Endothelial cell of umbilical vein (primary cell): ENCODE measurements at places on chromosomes 5 and 9. TPM values are rescaled to one million over a fixed set of nuclear protein-coding genes. Genes with fewer than 3 reads are reported as not detected.

GRCh38 chr5:31638345-31638744 lies 586 bp upstream of the PDZD2 start:
- no peak for DNase-seq

GRCh38 chr5:60101573-60101972 lies 208.0 kb upstream of the PDE4D start:
- no peak for DNase-seq

GRCh38 chr5:97044052-97044451 lies 98.4 kb downstream of the LIX1 start:
- DNase-seq, result peak; percentile 66

DNA sequence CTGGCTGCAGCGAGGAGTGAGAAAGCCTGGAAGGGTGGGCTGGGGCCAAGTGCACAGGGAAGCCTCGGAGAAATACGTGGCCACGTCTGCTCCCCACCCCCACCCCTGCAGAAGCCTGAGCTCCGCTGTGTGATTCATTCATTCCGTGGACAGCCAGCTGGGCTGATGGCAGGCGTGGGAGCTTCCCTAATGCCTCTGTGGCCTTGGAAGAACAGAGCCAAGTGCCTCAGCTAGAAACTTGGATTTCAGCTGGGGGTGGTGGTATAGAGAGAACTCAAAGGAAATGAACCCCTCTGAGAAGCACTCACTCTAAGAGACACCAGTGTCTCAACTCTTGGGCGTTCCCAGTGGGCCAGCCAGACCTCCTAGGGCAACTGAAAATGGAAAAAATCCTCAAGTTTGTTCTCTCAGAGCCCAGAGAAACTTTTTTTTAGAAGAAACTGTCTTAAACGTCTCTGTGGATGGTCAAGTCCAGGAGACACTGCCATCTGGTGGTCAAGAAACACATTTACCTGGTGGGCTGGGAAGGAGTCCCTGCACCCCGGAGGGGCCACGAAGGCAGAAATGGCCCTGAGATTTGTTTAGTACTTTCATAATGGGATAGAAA lies 18.0 kb downstream of the ATOX1 start:
- peak; percentile 79 for DNase-seq

GRCh38 chr5:176180339-176180738 lies 57.9 kb upstream of the SIMC1 start:
- no peak for DNase-seq

GRCh38 chr9:80498001-80498555 lies 926.3 kb downstream of the TLE4 start:
- DNase-seq, result no peak

- no peak for DNase-seq
These were observed 180.4 kb downstream of the GAS1 start for GRCh38 chr9:86766912-86767311.

DNA sequence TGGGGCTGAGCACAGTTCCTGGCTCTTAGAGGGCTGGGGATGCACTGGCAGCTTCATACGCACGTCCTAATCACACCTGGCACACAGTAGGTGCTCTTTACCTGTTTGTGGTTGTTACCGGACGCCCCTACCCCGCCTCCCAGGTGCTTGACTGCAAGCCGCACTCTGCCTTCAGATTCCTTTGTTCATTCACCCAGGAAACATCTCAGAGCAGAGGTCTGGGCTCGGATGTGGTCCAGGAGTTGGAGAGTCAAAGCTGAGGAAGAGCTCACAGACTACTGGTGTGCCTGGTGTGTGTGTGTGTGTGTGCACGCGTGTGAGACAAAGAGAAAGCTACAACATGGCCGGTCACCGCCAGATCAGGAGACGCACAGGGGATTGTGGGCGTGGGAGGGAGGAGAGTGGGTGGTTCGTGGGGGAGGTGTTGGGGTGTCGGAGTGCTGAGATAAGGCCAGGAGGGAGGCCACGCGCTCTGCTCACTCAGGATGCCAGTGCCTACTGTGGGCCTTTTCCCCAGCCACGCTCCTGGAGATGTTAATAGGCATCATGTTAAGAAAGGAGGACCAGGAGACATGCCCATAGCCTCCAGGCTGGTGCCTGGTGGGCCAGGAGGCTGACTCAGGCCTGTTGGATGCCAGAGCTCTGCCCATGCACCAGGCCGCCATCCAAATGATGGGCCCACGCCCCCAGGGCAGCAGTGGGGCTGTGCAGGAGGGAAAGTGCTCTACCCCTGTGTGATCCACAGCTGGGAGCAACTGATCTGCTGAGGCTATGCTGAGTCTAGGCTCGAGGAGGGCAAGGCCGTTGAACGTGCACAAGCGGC lies 39.9 kb downstream of the CRB2 start:
- no peak for DNase-seq

DNA sequence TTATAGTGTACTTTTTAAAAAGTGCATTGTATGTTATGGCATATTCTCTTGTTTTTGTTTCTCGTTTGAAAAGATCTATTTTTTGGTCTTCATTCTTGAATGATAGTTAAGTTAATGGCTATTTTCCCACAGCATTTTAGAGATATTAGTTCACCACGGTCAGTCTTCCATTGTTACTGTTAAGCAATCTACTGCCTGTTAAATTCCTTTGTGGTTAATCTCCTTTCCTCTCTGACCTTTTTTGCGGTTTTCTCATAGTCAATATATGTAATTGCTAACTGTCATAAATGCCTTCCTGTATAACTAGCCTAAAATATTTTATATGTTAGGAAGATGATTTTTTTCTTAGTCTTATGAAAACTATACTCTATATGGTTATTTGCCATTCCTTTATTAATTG lies 250.8 kb upstream of the FBXL7 start:
- peak; percentile 50 for DNase-seq

DNA sequence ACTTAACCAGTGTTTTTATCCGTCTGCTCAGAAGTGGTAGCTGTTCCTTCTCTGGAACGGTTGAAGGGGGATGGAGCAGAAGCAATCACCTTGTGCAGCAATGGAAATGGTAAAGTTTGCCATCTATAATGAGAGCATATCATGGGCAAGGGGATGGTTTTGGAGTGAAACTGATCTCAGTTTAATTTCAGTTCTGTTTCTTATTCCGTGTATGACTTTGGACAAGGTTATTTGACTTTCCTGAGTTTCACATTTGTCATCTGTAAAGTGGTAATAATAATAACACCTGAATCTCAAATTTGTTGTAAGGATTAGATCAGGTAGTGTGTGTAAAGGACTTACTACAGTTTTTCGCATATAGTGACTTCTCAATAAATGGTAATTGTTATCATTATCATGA lies 106.1 kb downstream of the PCSK1 start:
- no peak for DNase-seq

GRCh38 chr9:77851882-77852595 lies 179.6 kb downstream of the GNAQ start:
- DNase-seq, result peak; percentile 66

DNA sequence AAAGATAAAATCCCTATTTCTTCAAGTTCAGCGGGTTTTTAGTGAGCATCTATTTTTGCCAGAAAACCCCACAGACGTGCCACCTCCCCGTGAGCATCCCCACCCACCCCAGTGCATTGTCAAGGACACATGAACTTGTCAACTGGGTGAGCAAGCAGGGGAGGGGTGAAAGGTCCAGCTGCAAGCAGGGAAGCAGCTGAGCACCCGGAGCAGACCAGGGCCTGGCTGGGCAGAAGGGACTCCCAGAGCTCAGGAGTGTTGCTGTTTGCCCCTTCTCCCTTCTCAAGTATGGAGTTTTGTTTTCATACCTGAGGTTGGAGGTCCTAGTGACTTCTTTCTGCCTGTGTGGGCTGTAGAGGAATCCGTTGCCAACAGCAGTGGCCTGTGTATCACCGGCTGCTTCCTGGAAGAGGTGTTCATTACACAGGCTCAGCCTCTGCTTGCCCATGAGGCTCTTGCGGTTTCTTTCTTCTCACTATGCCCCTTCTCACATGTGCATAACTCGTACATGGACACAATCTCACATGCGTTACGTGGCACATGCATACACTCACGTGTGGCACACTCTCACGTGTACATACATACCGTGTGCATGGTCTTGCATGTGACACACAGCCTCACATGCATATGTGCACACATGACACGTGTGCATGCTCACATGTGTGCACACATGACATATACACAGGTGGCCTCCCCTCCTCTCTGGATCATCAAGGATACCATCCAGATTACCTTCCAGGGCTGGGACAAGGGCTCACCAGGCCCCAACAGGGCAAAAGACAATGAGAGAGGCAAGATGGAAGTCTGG lies 126.7 kb downstream of the MVB12B start:
- DNase-seq, result no peak

GRCh38 chr5:109413458-109413857 lies 3.7 kb upstream of the PJA2 start:
- DNase-seq, result no peak

- no peak for DNase-seq
These were observed 142.1 kb upstream of the NMUR2 start for GRCh38 chr5:152547202-152547601.

- no peak for DNase-seq
These were observed 43.6 kb downstream of the OSMR start for GRCh38 chr5:38889424-38889823.

GRCh38 chr5:116652903-116653302 lies 78.3 kb upstream of the SEMA6A start:
- no peak for DNase-seq

DNA sequence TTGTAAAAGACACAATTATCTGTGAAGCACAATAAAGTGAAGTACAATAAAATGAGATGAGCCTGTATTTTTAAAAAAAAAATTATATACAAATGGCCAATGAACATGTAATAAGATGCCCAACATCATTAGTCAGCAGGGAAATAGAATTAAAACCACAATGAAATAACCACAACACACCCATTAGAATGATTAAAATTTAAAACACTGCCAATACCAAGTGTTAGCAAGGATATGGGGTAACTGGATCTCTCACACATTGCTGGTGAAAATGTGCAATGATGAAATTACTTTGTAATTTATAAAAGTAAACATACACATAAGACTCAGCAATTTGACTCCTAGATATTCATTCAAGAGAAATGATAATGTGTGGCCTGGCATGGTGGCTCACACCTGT lies 62.8 kb downstream of the SHOC1 start:
- no peak for DNase-seq

DNA sequence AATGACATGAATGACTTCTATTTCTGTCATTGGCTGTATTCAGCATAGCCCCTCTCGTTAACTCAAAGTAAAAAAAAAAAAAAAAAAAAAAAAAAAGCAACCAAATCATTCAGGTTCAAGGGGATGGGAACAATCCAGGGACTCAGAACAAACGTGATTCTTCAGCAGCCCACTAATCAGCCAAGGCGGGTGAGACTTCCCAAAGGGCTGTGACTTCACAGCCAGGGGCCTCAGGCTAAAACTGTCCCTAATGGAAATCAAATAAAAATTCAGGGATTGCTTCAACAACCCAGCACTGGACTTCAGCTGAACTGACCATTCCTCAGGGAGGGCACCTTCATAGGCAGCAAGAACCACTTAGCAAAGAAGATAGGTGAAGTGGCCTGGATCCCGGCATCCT lies 86.2 kb upstream of the FAM169A start:
- DNase-seq, result no peak

- peak; percentile 11 for DNase-seq
These were observed 378.9 kb downstream of the ELAVL2 start for GRCh38 chr9:23447166-23447565.

DNA sequence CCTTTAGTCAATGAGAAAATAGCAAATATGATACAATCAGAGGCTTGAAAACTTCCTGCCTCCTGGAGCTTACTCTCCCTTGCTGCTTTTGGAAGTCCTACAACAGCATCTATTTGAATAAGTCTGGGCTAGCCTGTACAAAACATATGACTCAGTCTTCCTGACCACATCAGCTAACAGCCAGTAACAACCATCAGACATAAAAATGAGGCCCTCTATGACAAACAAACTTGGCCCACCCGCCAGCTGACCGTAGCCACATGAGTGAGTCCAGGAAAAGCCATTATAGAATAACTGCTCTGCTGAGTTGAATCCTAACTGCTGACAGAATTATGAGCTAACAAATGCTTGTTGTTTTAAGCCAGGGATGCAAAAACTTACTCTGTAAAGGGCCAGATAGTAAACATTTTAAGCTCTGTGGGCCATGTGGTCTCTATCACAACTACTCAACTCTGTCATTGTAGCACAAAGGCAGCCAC lies 347.6 kb downstream of the PTPRD start:
- DNase-seq, result peak; percentile 99

GRCh38 chr5:83426855-83427254 lies 44.7 kb upstream of the VCAN start:
- DNase-seq, result no peak

GRCh38 chr5:35101016-35101415 lies 53.3 kb upstream of the AGXT2 start:
- DNase-seq, result no peak

Gene SLC6A3
- not detected in 2 replicates for polyA plus RNA-seq

Gene PCDHB4
- polyA plus RNA-seq, result 0.10 and 0.11 TPM in 2 replicates

Gene C1QTNF3
- polyA plus RNA-seq, result 1.3 and 1.6 TPM in 2 replicates

Gene WHRN
- polyA plus RNA-seq, result 0.35 and 0.53 TPM in 2 replicates

Gene FANCC
- polyA plus RNA-seq, result 4.6 and 5.7 TPM in 2 replicates

Gene NMUR2
- polyA plus RNA-seq, result not detected in 2 replicates

Gene PDE8B
- polyA plus RNA-seq, result not detected in 2 replicates

Gene TRPM6
- 0.01 and 0.02 TPM in 2 replicates for polyA plus RNA-seq

Gene PCDHGA2
- polyA plus RNA-seq, result 1.9 and 2.0 TPM in 2 replicates

Gene DNAH5
- 0.21 and 0.23 TPM in 2 replicates for polyA plus RNA-seq
